ENCODE measurements at places on chromosomes 4 and X.

GRCh38 chrX:2594491-2594890 is 93.7 kb upstream of the DHRSX start:
- no peak for DNase-seq
- no peaks in the 10 kb centered on the region for H3K27me3 ChIP-seq
- peaks cover 4% of the 10 kb centered on the region for H3K36me3 ChIP-seq
- H3K4me3 ChIP-seq: no peak overlapping the region
- no peak overlapping the region for H3K27ac ChIP-seq

DNA sequence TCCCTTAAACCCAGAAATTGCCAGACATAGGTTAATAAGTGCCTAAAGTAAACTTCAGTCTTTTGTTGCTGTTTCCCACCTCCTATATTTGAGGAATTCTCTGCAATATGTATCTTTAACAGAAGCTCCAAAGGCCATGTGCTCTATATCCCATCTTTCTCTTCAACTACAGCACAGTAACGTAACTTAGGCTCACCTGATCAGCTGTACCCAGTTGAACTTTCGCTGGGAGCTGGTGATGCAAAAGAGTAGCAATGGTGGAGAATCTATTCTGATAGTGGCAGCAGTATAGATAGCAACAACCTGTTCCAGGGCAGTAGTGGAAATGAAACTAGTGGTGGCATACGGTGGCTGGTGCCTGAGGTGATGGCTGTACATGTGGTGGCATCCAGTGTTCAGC is 33.2 kb upstream of the YTHDC1 start:
- no peaks in the 10 kb centered on the region for H3K4me1 ChIP-seq
- H3K27me3 ChIP-seq: no peaks in the 10 kb centered on the region
- no peak overlapping the region for H3K27ac ChIP-seq

- DNase-seq: no peak
- no peaks in the 10 kb centered on the region for H3K27me3 ChIP-seq
- H3K4me1 ChIP-seq: no peaks in the 10 kb centered on the region
- no peak overlapping the region for H3K27ac ChIP-seq
These were observed 359.7 kb downstream of the EPHA5 start for GRCh38 chr4:65310586-65310985.

- no peaks in the 10 kb centered on the region for H3K4me1 ChIP-seq
- no peaks in the 10 kb centered on the region for H3K27me3 ChIP-seq
- no peak overlapping the region for H3K4me3 ChIP-seq
- H3K27ac ChIP-seq: no peak overlapping the region
- no peaks in the 10 kb centered on the region for H3K36me3 ChIP-seq
These were observed 177.4 kb upstream of the IL15 start for GRCh38 chr4:141459020-141459419.

DNA sequence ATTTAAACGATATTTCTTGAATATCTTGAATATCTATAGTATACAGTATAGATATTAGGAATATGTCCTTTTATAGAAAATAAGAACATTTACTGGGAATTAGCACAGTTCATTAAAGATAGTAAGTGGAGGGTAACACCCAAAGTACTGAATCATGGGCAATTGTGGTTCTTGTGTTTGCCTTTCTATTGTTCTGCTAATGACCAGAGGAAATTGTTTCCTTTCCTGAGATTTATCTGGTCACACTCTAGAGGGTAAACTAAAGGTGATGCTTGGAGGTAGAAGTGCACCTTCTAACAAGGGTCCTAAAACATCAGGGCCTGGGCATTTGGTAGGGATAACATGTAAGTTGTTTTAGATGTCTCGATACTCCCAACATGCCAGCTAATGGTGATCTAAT is 241.3 kb upstream of the SFRP2 start:
- H3K27me3 ChIP-seq: no peaks in the 10 kb centered on the region
- no peak for DNase-seq
- H3K36me3 ChIP-seq: no peaks in the 10 kb centered on the region

DNA sequence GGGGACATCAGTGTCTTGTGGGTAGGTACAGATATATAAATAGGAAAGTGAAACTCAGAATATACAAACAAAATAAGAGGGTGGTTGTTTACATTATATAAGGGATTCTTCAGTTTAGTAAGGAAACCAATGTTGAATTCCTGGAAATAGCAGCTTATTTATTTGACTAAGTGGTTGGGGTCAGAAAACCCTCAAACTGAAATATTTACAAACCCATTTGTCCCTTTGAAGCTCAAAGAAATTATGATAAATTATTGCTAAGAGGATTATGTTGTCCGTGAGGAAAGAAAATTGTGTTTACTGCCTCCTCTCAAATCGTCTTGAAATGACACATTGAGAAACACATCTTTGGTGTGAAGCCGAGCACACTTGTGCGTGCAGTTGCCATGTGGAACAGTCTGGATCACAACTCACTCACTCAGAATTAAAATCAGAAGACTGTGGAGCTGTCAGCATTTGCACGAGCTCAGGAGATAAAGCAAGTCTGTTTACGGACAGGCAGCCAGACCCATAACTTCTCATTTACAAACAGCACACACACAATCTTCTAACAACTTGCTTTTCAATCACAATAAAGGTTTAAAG is 46.8 kb upstream of the SETD7 start:
- no peaks in the 10 kb centered on the region for H3K36me3 ChIP-seq
- no peaks in the 10 kb centered on the region for H3K4me1 ChIP-seq
- no peak overlapping the region for H3K27ac ChIP-seq
- DNase-seq: no peak
- H3K4me3 ChIP-seq: no peak overlapping the region
- H3K27me3 ChIP-seq: no peaks in the 10 kb centered on the region

DNA sequence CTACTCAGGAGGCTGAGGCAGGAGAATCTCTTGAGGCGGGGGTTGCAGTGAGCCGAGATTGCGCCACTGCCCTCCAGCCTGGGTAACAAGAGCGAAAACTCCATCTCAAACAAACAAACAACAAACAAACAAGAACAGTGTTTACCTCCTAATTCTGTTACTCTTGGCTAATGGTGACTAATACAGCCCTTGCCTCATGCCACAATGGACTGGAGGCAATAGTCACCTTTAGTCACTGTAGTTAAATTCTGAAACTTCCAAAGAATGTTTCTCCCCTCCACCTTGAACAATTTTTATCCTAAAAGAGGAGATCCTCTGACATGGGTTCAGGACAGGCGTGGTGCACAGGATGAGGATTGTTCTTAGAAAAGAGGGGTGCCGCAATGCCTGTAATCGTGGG is 241.2 kb upstream of the CTSO start:
- H3K4me3 ChIP-seq: no peak overlapping the region
- no peaks in the 10 kb centered on the region for H3K36me3 ChIP-seq
- H3K4me1 ChIP-seq: peaks cover 13% of the 10 kb centered on the region
- H3K27ac ChIP-seq: no peak overlapping the region
- no peaks in the 10 kb centered on the region for H3K27me3 ChIP-seq

GRCh38 chr4:118751629-118752323 is 66.6 kb downstream of the METTL14 start:
- DNase-seq: no peak
- no peak overlapping the region for H3K27ac ChIP-seq
- H3K4me1 ChIP-seq: no peaks in the 10 kb centered on the region
- no peaks in the 10 kb centered on the region for H3K27me3 ChIP-seq

DNA sequence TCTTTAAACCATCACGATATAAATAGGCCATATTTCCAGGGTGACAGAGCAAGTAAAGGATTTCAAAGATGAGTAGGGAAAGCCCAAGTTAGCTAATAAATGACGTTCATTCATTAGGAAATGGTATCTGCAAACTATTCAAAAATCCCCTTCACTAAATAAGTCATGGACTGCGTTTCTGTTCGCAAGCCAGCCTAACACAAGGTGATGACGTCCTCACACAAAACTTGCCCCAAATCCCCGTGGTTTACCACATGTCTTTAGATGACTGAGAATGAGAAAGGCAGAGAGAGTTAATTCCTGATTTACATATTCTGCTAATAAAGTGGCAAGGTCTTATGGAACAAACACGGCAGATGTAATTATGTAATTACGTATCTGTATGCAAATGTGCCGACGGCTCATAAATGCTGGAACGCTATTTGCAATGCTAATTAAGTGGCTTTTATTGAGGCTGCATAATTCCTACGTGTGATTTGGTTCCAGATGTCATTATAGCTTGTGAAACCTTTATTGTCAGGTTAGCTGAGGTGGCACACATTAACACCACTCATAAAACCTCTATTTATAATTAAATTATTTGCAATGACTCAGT is 437.7 kb upstream of the FRG1 start:
- no peak overlapping the region for H3K4me3 ChIP-seq
- peaks cover 3% of the 10 kb centered on the region for H3K4me1 ChIP-seq
- DNase-seq: no peak
- no peak overlapping the region for H3K27ac ChIP-seq
- no peaks in the 10 kb centered on the region for H3K36me3 ChIP-seq

- no peak for DNase-seq
- H3K36me3 ChIP-seq: no peaks in the 10 kb centered on the region
- H3K27me3 ChIP-seq: no peaks in the 10 kb centered on the region
- H3K4me1 ChIP-seq: no peaks in the 10 kb centered on the region
- no peak overlapping the region for H3K4me3 ChIP-seq
- H3K27ac ChIP-seq: no peak overlapping the region
These were observed 33.0 kb downstream of the GSTCD start for GRCh38 chr4:105741548-105741947.

DNA sequence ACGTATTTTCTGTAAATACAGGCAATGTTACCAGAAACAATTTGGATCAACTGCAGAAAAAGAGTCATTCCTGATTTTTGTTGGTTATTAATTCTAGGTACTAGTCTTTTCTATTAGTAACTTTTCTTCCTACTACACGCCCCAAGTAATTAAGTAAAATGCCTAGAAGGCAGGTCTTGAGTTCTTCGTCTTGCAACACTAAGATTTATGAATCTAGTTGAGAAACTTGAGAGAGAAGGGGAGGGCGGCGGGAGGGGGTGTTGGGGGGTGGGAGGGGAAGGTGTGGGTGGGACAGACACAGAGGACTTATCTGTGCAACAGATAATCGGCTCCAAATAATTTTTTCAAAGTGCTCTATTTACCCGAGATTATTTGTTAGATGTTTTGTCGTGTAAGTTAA is 3.0 kb downstream of the RAP2C start:
- H3K4me3 ChIP-seq: peak overlapping the region; percentile 82
- H3K36me3 ChIP-seq: peaks cover 6% of the 10 kb centered on the region
- peak; percentile 39 for DNase-seq
- peak overlapping the region; percentile 93 for H3K27ac ChIP-seq
- no peaks in the 10 kb centered on the region for H3K27me3 ChIP-seq

GRCh38 chrX:17713288-17713687 is 24.0 kb upstream of the SCML1 start:
- H3K27me3 ChIP-seq: peaks cover 3% of the 10 kb centered on the region
- H3K36me3 ChIP-seq: no peaks in the 10 kb centered on the region
- H3K4me1 ChIP-seq: no peaks in the 10 kb centered on the region
- H3K4me3 ChIP-seq: no peak overlapping the region
- DNase-seq: no peak
- no peak overlapping the region for H3K27ac ChIP-seq

- no peaks in the 10 kb centered on the region for H3K4me1 ChIP-seq
- no peak overlapping the region for H3K4me3 ChIP-seq
- H3K36me3 ChIP-seq: no peaks in the 10 kb centered on the region
- no peak overlapping the region for H3K27ac ChIP-seq
These were observed 133.9 kb downstream of the AFAP1 start for GRCh38 chr4:7805533-7806337.

GRCh38 chr4:113292371-113293042 is 243.1 kb downstream of the ANK2 start:
- no peaks in the 10 kb centered on the region for H3K36me3 ChIP-seq
- no peak for DNase-seq
- no peak overlapping the region for H3K4me3 ChIP-seq
- H3K27me3 ChIP-seq: no peaks in the 10 kb centered on the region
- no peaks in the 10 kb centered on the region for H3K4me1 ChIP-seq
- H3K27ac ChIP-seq: no peak overlapping the region

DNA sequence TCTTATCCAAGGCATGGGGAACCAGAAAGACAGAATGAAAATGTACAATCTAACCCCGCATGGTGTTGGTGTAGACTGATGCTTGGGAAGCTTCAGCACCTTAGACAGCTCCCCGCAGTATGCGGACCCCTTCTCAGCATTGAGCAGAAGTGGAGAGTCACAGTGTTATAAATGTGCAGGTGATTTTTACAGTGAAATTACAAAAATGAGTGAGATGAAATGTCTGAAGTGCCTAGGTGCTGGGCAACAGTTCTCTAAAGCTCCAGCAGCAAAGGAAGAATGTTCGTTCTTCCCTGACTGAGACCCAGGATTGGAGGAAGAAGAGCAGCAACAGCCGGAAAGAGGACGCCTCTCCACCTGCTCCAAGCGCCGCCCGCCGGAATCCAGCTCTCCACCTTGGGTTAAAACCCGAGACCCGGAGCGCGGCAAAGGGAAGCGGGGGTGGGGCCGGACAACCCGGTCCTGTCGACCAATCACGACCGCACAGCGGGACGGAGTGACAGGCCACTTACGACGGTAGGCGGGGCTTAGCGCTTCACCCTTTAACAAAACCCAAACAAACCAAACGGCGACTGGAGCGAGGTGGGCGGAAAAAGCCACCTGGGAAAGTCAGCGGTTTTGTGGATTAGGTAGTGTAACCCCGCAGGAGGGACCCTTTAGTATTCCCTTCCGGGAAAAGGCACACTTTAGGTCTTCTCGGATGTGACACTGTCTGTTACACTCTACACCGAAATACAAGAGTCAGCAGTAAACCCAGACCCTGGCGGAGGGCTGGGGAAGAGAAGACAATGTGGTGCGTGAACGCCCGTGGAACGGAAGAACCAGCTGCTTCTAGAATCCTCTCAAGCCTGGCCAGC is at the start of gene GLRA3:
Gene GLRA3, minus strand, starts transcription at position 403 of the 857 bp plus-strand sequence. CDS start 436 bp downstream, outside the sequence.
- H3K36me3 ChIP-seq: no peaks in the 10 kb centered on the region
- peaks cover 6% of the 10 kb centered on the region for H3K4me1 ChIP-seq
- H3K27ac ChIP-seq: no peak within 1 kb of the TSS
- H3K4me3 ChIP-seq: peak within 1 kb of the TSS; percentile 22
- H3K27me3 ChIP-seq: peaks cover 13% of the 10 kb centered on the region

- DNase-seq: no peak
- no peaks in the 10 kb centered on the region for H3K36me3 ChIP-seq
- no peak overlapping the region for H3K4me3 ChIP-seq
- no peaks in the 10 kb centered on the region for H3K27me3 ChIP-seq
- no peak overlapping the region for H3K27ac ChIP-seq
These were observed 22.9 kb upstream of the FRMPD4 start for GRCh38 chrX:12115377-12115776.

DNA sequence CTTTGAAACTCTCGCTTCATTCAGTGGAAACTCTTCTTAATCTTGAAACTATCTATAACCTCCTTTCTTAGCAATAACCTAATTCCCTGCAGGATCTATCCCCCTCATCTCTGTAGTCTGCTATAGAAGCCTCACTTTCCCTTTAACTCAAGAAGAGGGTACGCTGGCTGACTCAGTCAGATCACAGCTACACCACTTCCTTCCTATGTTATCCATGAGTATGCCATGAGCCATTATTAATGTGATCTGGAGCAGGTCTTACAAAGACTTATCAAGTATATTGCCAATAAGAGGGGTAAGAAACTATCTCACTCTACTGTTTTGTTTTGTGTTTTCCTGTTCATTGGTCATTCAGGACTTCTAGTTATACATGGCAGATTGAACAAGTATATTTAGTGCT is 165.3 kb downstream of the PJA1 start:
- DNase-seq: no peak
- no peak overlapping the region for H3K4me3 ChIP-seq
- no peaks in the 10 kb centered on the region for H3K36me3 ChIP-seq
- H3K27me3 ChIP-seq: no peaks in the 10 kb centered on the region
- peaks cover 13% of the 10 kb centered on the region for H3K4me1 ChIP-seq
- no peak overlapping the region for H3K27ac ChIP-seq
